ENCODE measurements at places on chromosomes 12 and 14.

GRCh38 chr14:78401866-78402265 is 231.7 kb downstream of the NRXN3 start:
- no peak for ATAC-seq

- ATAC-seq = peak; percentile 56
Measured at GRCh38 chr14:32710731-32711680, 227.7 kb upstream of the NPAS3 start.

GRCh38 chr14:53295985-53296582 is 143.0 kb upstream of the DDHD1 start:
- ATAC-seq = no peak

- peak; percentile 75 for ATAC-seq
Measured at GRCh38 chr12:65948320-65949008, 124.2 kb downstream of the HMGA2 start.

DNA sequence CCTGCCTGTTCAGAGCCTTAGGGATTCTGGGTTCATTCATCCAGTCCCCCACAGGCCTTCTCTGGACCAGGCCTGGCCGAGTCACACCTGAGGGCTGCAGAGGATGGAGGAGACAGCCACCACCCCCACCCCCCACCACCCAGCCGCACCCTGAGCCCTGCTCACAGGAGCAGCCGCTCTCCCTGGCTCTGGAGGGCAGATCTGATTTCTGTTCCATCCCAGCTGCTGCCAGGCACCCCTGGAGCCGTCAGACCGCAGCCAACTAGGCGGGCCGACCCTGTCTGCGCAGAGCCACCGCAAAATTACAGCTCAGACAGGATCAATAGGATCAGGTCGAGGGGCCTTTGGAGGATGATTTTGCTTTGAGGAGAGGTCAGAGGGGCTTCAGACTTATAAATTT is 154.6 kb upstream of the MYL2 start:
- ATAC-seq = no peak

DNA sequence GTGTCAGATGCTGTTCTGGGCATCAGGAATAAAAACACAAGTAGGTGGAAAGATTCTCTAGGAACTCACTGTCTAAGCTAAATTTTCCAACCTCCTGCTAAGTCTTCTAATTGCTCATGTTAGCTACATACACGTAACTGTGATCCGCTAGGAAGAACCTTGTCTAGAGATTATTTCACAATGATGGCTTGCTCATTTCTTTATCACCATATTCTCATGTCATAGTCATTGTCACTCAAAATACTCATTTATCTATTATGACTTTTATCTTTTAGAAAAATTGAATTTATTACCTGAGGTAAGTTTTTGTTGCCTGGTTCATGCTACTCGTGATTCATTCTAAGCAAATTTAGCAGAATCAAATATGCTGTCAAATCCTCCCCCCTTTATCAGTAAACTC is 1402.4 kb upstream of the FLRT2 start:
- no peak for ATAC-seq

DNA sequence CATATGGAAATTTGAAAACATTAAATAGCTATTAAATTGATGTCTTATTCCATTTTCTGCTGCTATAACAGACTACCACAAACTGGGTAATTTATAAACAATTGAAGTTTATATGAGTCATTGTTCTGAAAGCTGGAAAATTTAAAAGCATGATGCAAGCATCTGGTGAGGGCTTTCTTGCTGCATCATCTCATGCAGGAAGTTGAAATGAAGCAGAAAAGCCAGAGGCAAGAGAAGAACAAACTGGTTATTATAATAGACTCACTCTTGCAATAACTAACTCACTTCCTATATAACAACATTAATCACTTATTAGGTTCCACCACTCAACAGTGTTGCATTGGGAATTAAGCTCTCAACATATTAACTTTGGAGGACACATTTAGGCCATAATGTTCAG is 1277.4 kb downstream of the LRFN5 start:
- ATAC-seq = no peak

DNA sequence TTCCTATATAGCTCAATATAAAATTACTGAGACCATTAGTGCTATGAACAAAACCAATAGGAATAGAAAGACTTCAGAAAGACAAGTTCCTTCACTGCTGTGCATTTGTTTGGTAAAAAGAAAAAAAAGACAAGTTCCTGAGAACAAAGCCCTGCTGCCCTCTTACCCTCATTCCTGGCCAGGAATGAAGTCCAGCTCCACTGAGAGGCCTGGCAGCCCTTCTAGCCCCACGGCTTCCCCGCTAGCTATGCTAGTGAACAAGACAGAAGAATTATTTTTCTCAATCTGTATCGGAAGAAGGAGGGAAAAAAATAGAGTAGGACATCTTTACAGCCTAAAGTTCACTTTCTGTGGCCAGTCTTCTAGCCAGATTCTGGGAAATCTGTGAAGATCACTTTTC is 1.6 kb downstream of the MFAP5 start:
- no peak for ATAC-seq

DNA sequence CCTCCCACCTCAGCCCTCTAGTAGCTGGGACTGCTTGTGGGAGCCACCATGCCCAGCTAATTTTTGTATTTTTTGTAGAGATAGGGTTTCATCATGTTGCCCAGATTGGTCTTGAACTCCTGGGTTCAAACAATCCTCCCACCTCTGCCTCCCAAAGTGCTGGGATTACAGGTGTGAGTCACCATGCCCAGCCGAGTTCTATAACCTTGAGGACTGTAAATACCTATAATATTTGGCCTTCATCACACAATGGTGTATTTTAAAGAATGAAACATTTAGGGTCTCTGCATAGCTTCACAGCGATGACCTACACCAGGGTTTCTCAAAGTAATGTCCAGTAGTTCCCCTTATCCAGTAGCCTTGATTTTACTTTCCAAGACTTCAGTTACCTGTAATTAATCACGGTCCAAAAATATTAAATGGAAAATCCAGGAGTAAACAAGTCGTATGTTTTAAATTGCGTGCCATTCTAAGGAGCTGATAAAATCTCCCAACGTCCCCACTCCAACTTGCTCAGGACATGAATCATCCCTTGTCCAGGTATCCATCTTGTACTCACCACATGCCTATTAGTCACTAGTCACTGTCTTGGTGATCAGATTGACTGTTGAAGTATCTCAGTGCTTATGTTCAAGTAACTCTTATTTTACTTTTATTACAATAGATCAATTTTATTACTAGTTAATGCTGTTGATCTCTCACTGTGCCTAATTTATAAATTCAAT is 368.2 kb downstream of the BTG1 start:
- ATAC-seq = peak; percentile 56

- ATAC-seq = no peak
Measured at GRCh38 chr14:24329736-24330135, 5.1 kb downstream of the ADCY4 start.

DNA sequence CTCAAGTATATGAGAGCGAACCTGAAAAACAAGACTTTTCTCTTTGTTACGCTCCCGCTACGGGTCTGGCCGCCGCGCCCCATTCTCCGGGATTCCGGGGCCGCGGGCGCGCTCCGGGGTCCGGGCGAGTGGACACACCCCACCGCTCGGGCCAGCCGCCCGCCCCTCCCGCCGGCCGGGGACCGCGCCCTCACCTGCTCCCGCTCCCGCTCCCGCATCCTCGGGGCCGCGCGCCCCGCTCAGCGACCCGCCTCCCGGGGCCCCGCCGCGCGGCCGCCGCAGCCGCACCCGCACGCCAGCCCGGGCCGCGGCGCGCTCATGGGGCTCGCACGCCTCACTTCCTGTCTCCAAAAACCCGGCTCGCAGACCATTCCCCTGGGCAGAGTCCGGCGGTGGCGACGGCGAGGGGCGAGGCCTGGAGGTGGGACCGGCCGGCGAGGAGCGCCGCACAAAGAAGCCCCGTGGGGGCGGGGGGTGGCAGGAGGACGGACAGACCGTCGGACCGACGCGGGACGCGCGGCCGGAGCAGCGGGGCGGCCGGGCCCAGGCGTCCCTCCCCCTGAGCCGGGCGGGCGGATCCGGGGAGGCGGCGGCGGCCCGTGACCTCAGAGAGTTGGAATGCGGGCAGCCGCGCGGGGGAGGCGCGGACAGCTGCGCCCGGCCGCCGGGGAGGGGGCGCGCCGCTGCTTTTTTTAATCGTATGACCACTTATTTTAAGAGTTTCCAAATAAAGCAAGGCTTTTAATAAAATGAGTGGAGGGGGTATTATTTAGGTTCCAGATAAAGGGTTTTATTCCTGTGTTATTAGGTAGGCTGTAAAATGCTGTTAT is at the start of gene PTPN21:
PTPN21 (minus strand) TSS at position 551 of the 830 bp plus-strand sequence. CDS start 4,590 bp downstream, outside the sequence.
- ATAC-seq = peak; percentile 85

GRCh38 chr14:104689881-104690711 is 678 bp downstream of the INF2 start:
- ATAC-seq = peak; percentile 0

GRCh38 chr12:12088147-12088546 is 17.4 kb downstream of the BCL2L14 start:
- no peak for ATAC-seq

DNA sequence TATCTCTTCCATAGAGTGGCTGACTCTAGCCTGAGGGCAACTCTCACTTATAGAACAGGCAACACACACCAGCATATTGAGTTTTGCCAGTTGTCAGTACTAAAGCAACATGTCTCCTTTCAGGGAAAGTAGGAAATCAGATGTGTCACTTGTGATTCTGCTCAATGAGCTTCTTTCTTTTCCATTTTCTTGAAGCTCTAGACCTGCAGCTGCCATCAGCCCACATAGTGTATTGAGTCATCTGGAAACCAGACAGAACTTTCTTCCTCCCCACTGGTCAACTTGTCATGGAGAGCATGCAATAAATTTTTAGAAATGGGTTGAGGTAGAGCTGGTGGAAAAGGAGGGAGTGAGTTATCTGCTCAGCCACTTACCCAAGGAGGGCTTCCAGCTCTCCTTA is 209.0 kb upstream of the PLEKHG7 start:
- no peak for ATAC-seq

GRCh38 chr14:61215222-61216020 is 65.7 kb downstream of the TMEM30B start:
- ATAC-seq = no peak

DNA sequence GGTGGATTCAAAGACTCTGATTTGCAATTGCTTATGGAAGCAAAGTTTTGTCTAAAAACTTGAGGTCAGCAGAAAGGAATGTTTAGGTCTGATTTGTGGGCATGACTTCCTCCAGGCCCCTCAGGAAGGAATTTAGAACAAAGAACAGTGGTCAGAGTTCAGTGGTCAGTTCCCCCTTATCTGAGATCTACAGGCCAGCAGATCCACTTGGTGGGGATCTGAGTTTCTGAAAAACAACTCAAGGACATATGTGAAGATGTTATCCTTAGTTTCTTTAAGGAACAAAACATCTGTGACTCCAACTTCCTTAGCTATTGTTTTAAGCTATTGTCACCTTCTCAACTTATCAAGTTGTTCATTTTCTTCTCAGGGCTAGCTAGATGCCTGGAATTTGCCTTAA is 28.0 kb upstream of the NAA30 start:
- ATAC-seq = no peak

DNA sequence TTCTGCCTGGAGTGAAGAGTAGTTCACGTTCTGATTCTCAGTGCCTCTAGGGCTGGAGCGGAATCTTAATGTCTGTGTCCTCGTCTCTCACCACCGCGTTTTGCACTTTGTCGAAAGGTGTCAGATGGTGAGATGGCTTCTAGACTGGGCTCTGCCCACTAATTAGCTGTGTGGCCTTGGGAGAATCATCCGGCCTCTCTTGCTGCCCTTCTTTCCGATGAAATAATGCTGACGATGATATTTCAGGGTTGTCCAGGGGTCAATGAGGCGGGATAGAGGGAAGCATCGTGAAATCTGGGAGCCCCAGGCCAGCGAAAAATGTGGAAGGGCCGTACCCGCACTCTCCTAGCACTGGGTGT is 811 bp upstream of the GALNT16 start:
- no peak for ATAC-seq

DNA sequence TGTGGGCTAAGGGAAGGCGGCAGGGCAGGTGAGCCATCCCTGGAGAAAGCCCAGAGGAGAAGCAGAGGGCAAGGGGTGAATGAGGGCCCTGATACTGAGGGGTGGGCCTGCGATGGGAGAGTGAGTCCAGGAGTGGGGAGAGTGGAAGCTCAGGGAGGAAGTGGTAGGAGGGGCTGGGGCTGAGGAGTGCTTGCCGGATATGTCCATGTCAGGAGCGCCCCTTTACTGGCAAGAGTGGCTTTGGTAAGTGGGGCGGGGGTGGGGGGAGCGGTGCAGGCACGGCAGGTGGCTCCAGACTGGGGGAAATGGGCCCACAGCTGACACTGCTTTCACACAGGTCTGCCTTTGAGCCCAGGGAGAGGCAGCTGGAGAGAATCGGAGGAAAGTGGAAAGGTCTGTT is 86.4 kb upstream of the GPR68 start:
- no peak for ATAC-seq

- no peak for ATAC-seq
Measured at GRCh38 chr12:66258011-66258410, 44.3 kb upstream of the HELB start.

- peak; percentile 37 for ATAC-seq
Measured at GRCh38 chr14:64444984-64445845, 20.1 kb upstream of the AKAP5 start.

GRCh38 chr14:53032838-53033390 is 82.1 kb upstream of the FERMT2 start:
- ATAC-seq = no peak

DNA sequence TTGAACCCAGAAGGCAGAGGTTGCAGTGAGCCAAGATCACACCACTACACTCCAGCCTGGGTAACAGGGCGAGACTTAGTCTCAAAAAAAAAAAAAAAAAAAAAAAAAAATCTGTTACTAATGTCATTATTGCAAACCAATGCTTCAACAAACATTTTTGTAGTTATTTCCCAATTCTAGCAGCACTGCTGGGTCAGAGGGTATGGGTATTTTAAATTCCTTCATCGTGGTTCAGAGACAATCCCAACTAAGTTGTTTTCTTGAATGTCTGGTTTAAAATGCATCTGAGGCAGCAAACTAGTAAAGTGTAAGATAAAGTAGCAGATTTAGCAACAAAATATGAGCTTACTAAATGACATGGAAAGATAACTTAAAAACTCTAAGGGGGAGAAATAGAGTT is 65.6 kb downstream of the FERMT2 start:
- no peak for ATAC-seq

- ATAC-seq = no peak
Measured at GRCh38 chr12:110960795-110961194, 40.4 kb upstream of the MYL2 start.

DNA sequence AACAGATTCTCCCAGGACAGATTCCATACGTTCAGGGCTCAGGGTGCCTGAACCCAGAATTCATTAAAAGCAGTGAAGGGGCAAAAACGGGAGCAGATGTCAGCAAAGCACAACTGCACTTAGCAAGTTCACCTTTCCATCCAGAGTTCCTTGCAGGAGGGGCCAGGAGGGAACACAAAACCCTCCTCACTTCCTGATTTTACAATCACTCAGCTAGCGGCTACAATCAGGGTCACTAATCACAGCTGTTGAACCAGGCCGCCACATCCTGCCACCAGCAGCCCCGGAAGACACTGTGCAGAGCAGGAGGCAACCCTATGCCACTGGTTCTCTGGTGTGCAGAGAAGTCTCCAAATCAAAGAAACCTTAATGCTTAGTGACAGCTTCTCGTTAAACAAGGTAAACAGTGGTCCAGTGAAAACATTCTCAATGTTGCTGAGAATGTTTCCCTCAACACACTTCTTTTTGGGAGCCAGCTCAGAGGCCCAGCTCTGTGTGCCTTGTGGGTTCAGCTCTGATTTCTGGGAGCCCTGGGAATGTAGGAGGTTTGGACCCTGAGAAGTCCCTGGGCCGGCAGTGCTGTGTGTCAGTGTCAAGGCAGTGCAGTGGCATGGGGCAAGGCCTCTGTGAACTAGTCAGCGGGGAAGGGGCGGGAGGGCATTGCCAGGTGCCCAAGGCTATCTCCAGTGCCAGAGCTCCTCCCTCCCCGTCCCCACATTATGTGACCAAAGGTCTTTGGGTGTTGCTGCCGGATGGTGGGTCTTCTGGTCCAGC is 54.5 kb downstream of the VCPKMT start:
- ATAC-seq = peak; percentile 56

Data from esophagus mucosa (tissue), 1 donor.